ENCODE measurements at places on chromosomes 1 and 21. TPM values are rescaled to one million over a fixed set of nuclear protein-coding genes. Genes with fewer than 3 reads are reported as not detected.

- no peak for DNase-seq
Observed at GRCh38 chr1:20318971-20319370, 28.3 kb downstream of the VWA5B1 start.

GRCh38 chr1:204829133-204829825 lies 41.4 kb upstream of the NFASC start:
- peak; percentile 52 for DNase-seq

DNA sequence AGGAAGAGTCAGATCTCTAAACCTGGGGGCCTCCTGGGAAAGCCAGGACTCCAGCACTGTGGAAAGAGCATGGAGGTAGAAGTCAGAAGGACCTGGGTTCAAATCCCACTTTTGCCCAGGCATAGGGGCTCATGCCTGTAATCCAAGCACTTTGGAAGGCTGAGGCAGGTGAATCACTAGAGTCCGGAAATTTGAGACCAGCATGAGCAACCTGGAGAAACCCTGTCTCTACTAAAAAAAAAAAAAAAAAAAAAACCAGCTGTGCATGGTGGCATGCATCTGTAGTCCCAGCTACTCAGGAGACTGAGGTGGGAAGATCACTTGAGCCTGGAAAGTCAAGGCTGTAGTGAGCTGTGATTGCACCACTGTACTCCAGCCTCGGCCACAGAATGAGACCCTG lies 31.8 kb downstream of the LDLRAP1 start:
- no peak for DNase-seq

- no peak for DNase-seq
Observed at GRCh38 chr1:180221462-180221861, 8.6 kb upstream of the LHX4 start.

GRCh38 chr1:65880611-65881010 lies 87.9 kb downstream of the PDE4B start:
- DNase-seq, result no peak

GRCh38 chr1:2247760-2248126 lies 19.6 kb downstream of the SKI start:
- DNase-seq, result no peak

DNA sequence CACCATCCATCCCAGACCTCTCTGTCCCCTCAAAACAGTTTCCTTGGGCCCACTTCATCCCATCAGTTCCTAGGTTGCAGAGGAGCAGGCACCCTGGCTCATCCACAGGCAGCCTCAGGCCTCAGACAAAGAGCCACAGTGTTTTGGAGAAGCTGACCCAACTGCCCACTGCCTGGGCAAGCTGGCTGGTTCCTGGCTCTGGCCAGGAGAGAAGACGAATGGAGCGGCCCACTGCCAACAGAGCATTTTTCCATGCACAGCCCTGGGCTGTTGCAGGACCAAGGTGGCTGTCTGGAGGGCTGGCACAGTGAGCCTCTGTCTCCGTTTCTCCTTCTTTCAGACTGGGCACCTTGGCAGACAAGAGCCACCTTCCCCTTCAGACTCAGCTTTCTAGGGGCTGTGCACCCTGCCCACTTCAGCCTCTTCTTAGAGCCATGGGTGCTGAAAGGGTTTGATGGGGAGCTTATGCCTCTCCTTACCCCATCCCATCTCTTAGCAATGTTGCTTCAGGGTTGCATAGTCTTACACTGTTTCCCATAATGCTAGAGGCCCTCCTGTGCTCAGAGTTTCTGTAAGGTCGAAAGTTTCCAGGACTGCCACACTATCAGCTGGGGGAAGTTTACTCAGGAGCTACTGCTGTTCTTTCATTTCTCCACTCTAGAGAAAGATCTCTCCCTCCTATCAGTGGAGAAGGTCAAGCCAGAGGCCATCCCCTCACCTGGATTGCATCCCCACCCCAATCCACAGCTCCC lies 973 bp downstream of the FMOD start:
- no peak for DNase-seq

- no peak for DNase-seq
Observed at GRCh38 chr1:29832471-29832870, 596.1 kb downstream of the PTPRU start.

- DNase-seq, result peak; percentile 60
Observed at GRCh38 chr21:32611471-32611997, 643 bp downstream of the CFAP298 start.

GRCh38 chr21:32592929-32593502 lies 7.7 kb upstream of the TCP10L start:
- DNase-seq, result no peak

GRCh38 chr21:41302976-41303375 lies 13.6 kb upstream of the FAM3B start:
- DNase-seq, result no peak

- DNase-seq, result no peak
Observed at GRCh38 chr1:162916821-162917613, 56.0 kb upstream of the CCDC190 start.

DNA sequence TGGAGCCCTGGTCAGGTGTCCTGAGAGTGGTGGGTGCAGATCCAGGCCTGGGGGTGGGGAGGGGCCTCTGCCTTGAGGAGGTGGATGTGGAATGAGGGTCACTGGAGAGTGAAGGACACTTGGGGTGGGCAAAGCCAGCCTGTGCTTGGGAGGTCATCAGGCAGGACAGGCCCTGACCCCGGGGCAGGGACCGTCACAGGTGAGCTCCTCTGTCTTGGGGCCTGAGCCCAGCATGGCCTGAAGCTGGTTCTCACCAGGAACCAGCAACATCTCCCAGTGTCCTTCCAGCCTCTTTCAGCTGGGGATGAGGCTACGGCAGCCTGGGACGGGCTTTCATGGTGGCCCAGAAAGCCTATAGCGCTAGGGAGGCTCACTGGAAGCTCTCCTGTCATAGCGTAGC lies 831 bp upstream of the KRTAP10-2 start:
- no peak for DNase-seq

DNA sequence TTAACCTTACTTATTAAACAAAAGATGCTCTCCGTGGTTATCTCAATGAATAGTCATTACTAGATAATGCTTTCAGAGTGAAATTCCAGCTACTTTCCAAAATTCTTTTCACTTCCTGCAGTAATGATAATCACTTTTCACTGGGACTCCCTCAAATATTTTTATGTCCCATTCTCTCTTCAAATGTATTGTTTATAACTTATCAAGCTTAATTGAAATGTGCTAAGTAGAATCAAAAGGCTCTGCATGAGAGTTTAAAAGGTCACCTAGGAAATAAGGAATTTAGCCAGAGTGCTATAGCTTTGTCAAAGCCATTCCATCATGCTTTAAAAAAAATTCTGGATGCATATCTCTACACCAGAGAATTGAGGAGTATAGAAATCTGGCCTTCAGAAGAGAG lies 106.4 kb downstream of the ODF2L start:
- DNase-seq, result no peak

GRCh38 chr1:113949007-113949406 lies 19.9 kb downstream of the HIPK1 start:
- peak; percentile 30 for DNase-seq

GRCh38 chr1:245336149-245336983 lies 181.6 kb downstream of the KIF26B start:
- peak; percentile 32 for DNase-seq

DNA sequence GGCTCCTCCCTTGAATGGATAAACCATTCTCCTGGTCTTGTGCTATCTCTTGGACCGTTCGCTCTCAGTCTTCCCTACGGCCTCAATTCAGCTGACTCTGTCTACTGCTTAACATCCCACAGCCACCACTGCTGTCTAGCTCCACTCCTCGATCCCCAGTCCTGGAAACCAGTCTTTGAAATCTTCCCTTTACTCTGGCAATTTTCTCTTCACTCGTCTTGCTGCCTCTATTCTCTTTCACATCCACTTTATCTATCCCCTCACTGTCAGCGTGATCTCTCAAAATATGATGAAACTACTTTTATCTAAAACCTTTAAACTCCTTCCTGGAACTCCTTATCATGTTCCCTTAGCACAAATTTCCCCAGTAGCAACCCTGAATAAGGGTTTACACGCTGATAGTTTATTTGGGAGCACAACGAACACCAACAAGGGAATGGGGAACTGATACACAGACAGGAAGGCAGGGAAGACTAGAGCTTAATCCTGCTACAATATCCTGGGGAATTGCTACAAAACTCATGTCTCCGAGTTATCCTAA lies 131.6 kb upstream of the SAMSN1 start:
- no peak for DNase-seq

DNA sequence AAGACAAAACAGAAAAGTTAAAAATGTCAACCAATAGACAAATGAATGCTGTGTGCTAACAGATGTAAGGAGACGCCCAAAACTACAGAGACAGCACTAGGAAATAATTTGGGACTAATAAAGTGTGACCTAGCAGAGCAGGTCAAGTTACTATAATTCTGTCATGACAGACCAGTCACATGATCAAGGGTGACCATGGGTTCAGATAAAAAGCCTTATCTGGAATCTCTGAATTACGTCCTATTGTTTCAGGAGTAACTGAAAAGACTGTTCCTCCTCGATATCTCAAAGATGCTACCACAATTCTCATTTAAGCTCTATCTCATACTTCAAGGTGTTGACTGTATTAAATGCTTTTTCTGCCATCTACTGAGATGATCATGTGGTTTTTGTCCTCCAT lies 31.6 kb downstream of the PARP1 start:
- DNase-seq, result no peak

DNA sequence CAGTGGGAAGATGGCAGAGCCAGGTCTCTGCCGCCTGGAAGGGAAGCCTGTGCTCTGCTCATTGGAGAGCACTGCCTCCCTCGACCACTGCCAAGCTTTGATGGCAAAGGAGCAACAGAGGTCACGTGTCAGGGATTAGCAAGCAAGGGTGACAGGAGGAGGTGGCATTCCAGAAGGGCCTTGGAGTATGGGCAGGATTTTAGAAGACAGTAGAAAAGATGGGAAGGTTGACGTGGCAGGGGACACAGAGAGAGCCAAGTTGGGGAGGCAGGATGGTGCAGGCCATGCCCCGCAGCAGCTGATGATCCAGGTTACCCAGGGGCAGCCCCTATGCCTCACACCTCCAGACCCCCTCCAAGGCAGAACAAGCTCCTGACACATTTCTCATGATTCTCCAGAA lies 21.9 kb upstream of the LBR start:
- DNase-seq, result no peak

DNA sequence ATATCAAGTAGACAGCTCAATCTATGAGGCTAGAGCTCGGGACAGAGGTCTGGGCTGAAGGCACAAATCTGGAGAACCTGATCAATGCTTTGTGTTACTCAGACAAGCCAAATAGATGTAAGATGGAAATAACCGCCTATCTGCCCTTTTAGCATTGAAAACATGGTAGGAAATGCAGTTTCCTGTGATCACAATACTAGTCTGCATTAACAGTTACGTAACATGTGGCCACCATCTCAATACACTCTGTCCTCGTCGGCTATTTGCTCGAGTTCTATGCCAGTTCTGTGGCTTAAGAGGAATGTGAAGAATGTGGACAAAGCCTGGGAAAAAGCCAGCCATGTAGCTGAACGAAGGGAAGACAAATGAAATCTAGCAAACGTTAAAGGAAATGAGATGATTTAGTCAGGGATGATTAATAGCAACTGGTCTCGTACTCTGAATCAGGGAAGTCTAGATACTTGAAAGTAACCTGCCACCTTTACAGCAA lies 73.3 kb downstream of the HSF2BP start:
- DNase-seq, result peak; percentile 85

DNA sequence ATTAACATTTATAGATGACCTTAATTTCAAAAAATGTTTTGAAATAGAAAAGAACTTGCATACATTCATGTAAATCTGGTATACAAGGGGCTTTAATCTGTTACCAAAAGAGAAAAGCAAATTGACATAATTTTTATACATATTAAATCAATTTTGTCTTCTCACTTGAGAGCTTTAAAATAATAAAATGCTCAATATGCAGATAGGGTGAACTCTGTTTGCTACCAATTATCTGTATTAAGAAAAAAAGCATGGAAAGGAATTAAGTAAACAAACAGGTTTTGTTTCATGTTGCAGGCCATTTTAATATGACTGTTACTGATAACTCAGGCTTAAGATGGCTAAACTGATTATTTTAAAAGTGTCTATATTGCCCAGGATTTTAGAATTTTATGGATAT lies 6.0 kb upstream of the TSHB start:
- no peak for DNase-seq

- DNase-seq, result no peak
Observed at GRCh38 chr21:37338671-37339551, 27.7 kb upstream of the DYRK1A start.

DNA sequence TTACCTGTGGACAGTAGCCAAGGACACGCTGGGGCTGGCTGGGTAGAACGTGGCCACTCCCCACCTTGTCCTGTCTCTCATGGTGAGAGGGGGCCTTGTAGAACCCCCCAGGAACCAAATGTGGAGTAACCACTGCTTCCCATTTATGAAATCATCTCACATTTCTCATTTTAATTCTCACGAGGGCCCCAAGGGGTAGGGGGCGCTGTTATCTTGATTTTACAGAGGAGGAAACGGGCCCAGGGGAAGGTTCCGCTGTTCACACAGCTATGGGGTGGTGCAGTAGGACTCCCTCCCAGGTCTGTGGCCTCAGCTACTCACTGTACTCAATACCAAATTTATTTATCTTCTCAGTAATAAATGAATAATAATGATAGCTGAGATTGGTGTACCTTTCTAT lies 5.5 kb downstream of the SMPDL3B start:
- DNase-seq, result peak; percentile 85

DNA sequence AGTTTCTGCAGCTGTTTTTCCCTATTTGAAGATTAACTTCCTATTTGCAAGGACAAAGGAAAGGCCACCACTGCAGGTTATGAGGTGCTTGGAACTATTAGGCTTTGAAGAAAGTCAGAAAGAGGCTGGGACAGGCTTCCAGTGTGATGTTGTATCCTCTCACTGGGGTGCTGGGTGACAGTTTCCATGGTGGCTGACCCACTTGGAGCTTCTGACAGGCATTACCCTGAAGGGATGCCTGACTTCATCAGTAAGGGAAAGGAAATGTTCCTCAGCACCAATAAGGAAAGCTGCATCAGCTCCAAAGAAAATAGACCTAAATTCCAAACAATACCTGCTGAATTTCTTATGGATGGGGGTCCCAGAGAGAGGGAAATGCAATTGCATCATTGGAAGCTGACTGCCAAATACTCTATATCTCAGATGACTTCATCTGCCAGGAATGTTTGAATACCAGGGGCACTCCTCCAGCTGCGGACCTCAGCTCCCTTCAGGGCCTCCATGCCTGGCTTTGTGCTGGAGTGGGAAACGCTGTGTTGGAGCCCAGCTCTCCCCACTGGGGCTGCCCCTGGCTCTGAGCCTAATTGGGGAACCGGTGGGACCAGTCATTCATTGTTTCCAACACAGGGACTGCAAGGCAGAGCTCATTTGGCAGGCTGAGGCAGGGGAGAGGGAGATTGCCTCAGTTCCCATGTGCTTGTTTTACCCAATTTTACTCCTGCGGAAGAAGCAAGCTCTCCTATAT lies 76.6 kb downstream of the RGL1 start:
- DNase-seq, result peak; percentile 76

RAB13 gene
- total RNA-seq, result 38.0 TPM

RAP1GAP gene
- total RNA-seq, result 6.6 TPM

COL11A1 gene
- total RNA-seq, result 19.2 TPM

MCOLN2 gene
- 10.9 TPM for total RNA-seq

FOXD2 gene
- not detected for total RNA-seq

SLC30A10 gene
- total RNA-seq, result 0.47 TPM

SELENBP1 gene
- 13.4 TPM for total RNA-seq

KCND3 gene
- 0.10 TPM for total RNA-seq

SLFNL1 gene
- 0.14 TPM for total RNA-seq

PTGER3 gene
- 4.5 TPM for total RNA-seq

LYPD8 gene
- total RNA-seq, result not detected

KIF26B gene
- 0.76 TPM for total RNA-seq
